ENCODE measurements at places on chromosomes 5 and 9.

DNA sequence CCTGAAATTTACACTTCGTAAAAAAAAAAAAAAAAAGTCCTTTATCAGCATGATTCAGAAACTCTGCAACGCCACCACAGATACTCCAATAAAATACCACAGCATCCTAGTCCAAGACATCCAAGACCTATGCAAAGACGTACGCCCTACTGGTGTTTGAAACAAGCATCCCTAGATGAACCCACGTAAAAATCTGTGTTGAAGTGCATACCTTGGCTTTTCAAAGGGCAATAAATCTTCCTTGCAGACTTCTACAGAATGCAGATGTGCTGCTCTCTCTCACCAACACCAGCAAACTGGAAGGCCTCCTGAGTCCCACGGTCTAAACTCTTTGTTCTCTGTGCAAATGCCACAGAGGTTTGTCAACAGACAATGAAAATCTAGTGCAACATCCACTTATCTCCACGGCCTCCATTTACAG is 38.8 kb downstream of the MYO10 start:
- no peak for DNase-seq

DNA sequence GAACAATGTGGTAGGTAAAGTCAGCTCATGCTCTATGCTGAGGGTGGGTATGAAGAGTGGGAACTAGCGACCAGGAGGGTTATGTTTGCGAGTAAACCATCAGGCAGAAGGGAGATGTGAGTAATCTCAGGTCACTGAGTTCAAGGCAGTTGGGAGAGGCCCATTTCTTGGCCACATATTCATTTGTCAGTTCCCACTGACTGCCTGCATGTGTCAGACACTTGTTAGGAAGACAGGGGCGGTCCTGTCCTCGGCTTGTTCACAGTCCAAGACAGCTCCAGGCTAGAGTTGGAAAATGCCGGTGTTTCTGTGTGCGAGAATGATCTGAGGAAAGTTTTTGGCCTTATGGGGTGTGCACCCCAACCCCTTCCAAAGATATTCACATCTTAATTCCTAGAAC is 48.6 kb upstream of the GDNF start:
- no peak for DNase-seq

- DNase-seq, result no peak
Observed at GRCh38 chr5:54985301-54986268, at the start of gene ESM1. ESM1 (minus strand) TSS chr5:54985593; CDS start chr5:54985517, 76 bp downstream.

DNA sequence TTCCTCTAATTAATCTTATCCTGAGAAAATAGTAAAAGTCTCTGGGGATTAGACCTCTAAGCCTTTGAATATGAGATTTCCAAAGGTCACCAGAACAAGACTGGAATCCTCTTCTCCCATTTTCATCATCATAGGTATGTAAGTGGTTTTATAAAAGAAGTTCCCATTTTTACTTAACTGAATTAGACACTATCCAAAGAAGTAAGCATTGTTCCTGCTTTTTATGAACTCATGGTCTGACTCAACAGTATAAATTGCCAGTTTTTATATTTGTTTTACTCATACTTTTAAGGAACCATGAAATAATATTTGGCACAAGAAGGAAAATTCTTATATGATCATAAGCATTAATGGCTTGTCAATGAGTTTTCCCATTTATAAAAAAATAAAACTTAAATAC is 167.1 kb upstream of the ADRA1B start:
- no peak for DNase-seq

- DNase-seq, result no peak
Observed at GRCh38 chr9:89658931-89659330, 54.1 kb downstream of the GADD45G start.

DNA sequence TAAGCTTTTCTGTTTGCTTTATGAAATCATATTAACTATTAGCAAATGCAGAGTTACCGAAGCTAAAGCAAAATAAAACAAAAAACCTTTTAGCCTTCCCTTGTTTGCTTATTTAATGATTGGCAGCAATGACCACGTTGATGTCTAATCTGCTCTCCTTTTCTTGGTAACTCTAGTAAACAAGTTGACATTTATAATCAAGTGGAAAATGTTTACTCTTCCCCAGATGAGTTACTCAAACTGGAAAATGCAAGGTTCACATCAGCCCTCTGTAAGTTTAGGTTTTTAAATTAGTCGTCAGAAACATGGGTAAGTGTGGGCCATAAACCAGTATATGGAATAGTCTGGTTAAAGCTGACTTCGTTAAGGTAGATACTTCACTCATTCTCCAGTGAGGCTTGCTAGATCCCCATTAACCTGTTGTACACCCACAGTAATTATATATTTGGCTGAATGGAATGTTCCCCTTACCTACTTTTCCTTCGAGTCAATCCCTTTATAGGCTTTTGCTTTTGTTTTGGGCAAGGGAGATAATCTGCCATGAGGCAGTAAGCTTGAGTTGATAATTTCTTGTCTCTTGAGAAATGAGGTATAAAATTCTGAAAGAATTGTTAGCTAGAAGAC is 100.9 kb downstream of the GDNF start:
- DNase-seq, result no peak

DNA sequence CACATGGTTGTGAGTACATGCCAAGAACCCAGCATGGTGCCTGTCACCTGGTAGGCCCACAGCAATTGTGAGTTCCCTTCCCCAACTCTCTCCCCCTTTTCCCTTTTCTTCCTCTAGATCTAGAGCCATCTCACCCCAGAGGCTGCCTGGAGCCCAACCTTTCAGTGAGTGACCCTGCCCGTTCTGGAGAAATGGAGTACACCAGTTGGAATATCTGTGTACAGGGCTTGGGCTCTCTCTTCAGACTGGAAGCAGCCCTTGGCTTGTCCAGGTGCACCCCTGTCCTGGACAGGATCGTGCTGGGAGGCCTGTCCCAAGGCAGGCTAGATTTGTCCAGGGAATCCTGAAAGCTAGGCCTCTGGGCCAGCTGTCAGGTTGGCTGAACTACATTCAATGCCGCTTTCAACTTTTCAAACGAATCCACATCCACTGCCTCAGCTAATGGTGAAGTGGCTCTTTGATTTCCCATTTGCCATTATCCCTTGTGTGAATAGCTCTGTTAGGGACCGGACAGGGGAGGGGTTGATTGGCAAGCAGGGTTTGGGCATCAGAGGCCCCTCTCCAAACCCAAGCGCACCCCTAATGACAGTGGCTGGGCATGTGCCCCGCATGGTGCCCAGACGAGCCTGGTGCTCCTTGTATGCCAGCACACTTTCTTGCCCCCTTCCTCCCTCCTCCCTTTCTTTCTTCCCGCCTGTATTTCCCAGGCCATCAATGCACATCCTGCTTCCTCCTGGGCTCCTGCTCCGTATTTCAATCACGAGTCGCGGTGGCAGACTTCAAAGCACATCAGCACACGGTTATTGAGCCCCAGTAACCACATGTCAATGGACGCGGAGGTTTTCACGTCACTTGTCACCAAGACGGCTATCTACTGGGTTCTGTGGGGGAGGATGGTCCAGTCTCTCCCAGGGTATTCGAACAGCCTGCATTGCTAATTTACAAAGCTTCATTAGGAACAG is 211.2 kb downstream of the DAB2IP start:
- no peak for DNase-seq

GRCh38 chr9:109245310-109245897 is 75.5 kb downstream of the EPB41L4B start:
- DNase-seq, result no peak

GRCh38 chr9:34252670-34253459 is 74.0 kb downstream of the UBAP1 start:
- DNase-seq, result peak; percentile 79

GRCh38 chr5:51488803-51489642 is 105.8 kb downstream of the ISL1 start:
- no peak for DNase-seq

DNA sequence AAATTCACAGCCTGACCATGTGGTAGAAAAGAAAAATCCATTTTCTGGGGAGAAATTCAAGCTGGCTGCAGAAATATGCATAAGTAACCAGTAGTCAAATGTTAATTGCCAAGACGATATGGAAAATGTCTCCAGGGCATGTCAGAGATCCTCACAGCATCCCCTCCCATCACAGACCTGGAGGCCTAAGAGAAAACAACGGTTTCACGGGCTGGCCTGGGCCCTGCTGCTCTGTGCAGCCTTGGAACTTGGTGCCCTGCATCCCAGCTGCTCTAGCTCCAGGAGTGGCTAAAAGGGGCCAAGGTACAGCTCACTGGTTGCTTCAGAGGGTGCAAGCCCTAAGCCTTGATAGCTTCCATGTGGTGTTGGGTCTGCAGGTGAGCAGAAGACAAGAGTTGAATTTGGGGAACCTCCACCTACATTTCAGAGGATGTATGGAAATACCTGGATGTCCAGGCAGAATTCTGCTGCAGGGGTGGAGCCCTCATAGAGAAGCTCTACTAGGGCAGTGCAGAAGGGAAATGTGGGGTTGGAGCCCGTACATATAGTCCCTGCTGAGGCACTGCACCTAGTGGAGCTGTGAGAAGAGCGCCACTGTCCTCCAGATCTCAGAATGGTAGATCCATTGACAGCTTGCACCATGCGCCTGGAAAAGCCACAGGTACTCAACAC is 49.7 kb downstream of the PTBP3 start:
- no peak for DNase-seq

DNA sequence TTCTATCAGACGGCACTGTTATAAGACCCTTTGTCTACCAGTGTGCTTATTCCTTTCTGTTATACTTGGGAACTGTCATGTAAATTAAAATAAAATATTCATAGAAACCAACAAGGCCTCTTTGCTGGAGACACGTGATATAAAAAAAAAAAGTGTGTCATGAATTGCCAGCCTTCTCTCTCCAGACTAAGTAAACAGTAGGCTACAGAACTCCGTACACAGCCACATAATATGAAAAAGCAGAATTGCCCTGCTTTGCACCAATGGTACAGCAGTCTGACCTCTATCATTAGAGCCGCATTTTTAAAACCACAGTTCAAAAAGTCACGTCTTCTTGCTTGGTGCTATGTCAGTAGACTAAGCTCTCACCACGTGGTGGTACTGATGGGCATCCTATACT is 231.3 kb downstream of the SEMA5A start:
- no peak for DNase-seq

GRCh38 chr5:80780761-80781285 is 126.0 kb upstream of the DHFR start:
- DNase-seq, result no peak

DNA sequence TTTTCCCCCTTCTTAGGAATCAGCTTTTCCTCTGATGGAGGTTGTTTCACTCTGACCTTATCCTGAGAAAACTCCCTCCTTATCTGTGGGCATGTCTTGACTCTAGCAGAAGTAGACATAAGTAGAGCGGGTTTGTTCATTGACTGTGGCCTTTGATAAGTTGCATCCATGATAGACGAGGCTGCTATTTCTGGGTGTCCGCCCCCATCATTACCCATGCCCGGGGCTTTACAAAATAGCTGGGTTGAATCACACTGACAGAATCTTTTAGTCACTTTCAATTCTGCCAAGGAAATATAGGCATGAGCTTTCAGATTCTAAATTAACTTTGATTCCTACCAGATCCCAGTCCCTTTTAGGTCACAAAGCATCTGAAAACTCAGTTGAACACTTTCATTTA is 223.8 kb downstream of the SEC61B start:
- no peak for DNase-seq

GRCh38 chr5:114312658-114313057 is 49.2 kb upstream of the KCNN2 start:
- no peak for DNase-seq

DNA sequence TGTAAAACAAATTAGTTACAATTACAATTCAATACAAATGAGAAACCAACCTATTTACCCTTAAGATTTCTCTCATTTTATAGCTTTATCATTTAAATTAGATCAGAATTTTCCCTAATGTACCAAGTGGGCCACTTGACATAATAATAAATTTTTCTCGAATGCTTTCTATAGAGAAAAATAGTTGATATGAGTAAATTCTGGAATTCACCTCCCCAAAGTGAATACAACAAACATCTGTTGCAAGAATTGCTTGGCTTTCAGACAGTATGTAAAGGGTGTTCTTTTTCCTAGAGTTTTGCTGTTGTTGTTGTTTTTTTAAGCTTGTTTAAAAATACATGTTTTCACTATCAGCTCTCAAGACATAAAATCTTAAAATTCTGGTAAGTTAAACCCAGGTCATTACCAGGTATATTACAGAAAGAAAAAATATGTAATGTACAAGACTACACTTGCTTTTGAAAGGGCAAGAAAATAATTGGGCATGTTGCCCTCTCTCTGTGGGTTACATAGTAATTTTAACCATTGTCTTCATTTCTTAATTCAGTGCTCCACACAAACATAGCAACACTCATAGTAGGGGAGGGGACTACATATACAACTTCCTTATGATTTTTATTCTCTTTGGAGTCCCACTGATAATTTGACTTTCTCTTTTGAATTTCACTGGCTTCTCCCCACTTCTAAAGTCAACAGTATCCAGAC is 200.6 kb downstream of the ARL15 start:
- no peak for DNase-seq

DNA sequence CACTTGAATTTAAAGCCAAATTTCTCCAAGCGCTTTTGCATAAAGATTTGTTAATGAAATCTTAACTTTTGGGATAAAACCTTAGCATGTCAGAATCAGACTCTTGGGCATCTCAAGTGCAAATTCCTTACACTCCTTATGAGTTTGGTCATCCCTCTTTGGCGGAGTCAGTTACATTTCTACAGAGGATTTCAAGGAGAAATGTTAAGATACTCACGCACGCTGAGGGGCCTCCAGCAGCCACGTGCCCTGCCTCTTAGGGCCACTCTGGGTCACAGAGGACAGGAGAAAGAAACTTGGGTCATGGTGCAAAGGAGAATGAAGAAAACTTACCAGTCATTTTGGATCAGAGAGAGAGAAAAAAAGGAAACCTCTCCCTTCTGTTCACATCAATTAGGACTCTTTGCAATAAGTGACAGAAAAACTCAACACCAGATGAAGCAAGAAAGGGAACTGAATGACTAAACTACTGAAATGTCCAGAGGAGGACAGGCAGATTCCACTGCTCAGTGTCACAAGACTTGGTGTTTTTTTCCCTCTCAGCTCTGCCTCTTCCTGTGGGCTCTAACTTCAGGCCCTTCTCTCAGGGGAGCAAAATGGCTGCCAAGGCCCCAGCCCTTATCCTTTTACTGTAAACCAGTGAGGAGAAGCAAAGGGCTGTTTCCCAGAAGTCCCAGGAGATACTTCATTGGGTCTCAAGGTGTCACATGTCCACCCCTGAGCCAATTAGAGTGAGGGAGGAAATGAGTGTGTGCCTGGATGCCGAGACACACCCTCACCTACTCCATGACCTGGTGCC is 63.3 kb upstream of the NFIL3 start:
- DNase-seq, result no peak

GRCh38 chr5:150836703-150837102 is 9.6 kb upstream of the IRGM start:
- DNase-seq, result no peak

Measured in hematopoietic multipotent progenitor cell treated with erythropoietin and hydrocortisone succinate and interleukin-3 and kit ligand, for 15 days (in vitro differentiated cells).